ENCODE measurements at places on chromosomes 11 and 22. TPM values are rescaled to one million over a fixed set of nuclear protein-coding genes. Genes with fewer than 3 reads are reported as not detected.
A peak's percentile ranks its signal among the peaks of the same experiment; 100 is the strongest.

Gene MMP8
- not detected for total RNA-seq

Gene EXPH5
- 32.2 TPM for total RNA-seq

- H3K4me1 ChIP-seq: no peaks in the 10 kb centered on the region
- no peak overlapping the region for H3K4me3 ChIP-seq
- H3K36me3 ChIP-seq: no peaks in the 10 kb centered on the region
- no peaks in the 10 kb centered on the region for H3K27me3 ChIP-seq
Observed at GRCh38 chr11:126440276-126440675, 84.8 kb downstream of the ST3GAL4 start.

- no peak overlapping the region for H3K4me3 ChIP-seq
- no peaks in the 10 kb centered on the region for H3K36me3 ChIP-seq
- H3K27me3 ChIP-seq: no peaks in the 10 kb centered on the region
- H3K4me1 ChIP-seq: no peaks in the 10 kb centered on the region
- H3K27ac ChIP-seq: no peak overlapping the region
- no peak for DNase-seq
Observed at GRCh38 chr11:125384825-125385224, 111.2 kb downstream of the FEZ1 start.

DNA sequence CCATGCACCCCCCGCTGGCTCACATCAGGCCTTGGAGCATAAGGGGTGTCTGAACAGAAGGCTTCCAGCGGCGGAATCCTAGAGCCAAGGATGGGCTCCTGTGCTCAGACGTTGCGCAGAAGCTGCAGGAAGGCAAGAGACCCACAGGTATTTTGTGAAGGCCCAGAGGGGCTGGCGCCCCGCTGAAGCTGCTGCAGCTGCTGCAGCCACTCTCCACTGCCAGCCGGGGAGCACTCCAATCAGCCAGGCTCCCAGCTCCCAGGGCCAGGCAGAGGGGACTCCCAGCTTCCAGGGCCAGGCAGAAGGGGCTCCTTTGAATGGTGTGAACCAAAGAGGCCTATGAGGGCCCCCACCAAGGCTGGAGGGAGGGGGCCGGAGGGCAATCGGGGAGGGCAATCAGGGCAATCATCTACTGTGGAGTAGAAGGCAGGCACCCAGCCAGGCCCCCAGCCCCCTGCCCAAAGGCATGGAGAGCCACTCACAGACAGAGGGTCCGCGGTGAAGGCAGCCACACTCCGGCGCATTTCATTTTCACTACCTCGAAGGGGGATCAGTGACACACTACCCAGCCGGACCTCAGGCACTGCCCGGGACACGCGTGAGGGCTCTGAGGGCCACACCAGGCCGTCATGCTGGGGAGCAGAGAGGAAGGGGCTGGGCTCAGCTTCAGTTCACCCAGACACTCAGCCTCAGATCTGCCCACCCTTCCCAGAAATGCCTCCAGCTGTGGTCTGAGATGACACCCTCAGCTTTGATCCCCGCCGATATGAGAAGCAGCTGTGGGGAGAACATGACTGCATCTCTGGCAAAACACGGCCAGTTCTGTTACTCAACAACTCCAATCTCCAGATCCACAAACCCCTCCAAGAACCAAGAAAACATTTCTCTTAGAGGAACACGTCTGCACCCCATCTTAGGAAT lies 11.6 kb upstream of the PDE2A start:
- H3K4me1 ChIP-seq: no peaks in the 10 kb centered on the region
- H3K4me3 ChIP-seq: no peak overlapping the region
- no peaks in the 10 kb centered on the region for H3K27me3 ChIP-seq
- peak overlapping the region; percentile 33 for H3K27ac ChIP-seq
- peak; percentile 55 for DNase-seq
